GM23248 (cell line): ENCODE measurements at places on chromosomes 12 and 14. TPM values are rescaled to one million over a fixed set of nuclear protein-coding genes. Genes with fewer than 3 reads are reported as not detected.

Gene ASCL1
- polyA plus RNA-seq: not detected in 2 replicates

- peak; percentile 20 for DNase-seq
Observed at GRCh38 chr12:15364221-15365160, 42.2 kb downstream of the PTPRO start.

DNA sequence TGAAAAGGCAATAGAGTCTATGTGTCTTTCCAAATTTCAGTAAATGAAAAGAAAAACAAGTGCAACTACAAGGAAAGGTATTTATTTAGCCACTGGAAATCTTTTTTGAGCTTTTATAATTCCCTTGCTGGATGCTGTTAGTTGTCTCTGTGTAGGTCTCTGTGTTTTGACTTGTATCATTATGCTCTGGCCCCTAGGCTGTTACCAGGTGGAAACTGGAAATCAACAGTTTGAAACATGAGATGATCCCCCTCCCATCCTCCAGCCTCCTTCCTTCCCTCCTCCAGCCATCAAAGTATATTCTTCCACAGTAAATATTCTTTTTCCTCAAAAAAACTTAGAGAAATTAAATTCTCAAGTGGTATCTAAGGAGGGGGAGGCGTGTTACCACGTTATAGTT is 934 bp upstream of the DCN start:
- no peak for DNase-seq

GRCh38 chr12:113273053-113273725 is 51.9 kb downstream of the TPCN1 start:
- DNase-seq: peak; percentile 29

- DNase-seq: no peak
Observed at GRCh38 chr14:69763761-69764510, 3.0 kb upstream of the SRSF5 start.

DNA sequence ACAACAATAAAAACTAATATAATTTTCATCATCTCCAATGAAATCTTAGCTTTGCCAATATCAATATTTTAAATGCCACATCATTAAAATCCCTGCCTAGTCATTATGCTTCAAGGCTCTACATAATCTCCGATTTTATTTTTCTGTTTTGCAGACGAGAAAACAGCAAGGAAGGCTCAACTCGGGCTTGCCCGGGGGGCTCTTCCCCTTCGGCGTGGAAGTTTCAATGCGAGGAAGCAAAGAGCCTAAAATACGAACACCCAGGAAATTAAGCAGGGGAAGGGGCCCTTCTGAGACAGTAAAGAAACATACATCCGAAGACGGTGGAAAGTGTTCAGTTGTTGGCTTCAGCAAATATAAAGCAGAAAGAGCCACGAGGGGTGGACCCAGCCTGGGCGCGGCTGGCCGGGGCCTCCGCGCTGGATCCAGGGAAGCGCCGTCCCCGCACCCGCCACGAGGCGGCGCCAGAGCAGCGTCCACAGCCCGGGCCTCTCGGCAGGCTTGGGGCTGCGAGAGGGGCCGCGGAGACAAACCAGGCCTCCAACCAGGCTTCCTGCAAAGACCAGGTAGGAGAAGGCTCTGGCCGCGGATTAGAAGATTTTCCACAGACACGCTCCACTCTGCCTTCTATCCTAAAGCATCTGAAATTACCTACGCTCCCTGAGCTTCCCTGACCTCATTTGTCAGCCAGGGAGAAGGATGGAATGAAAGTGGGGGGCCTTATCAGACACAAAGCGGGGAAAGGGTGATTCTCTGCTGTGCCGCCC is 77.2 kb downstream of the SERPINA3 start:
- DNase-seq: peak; percentile 72

GRCh38 chr12:116133149-116133548 is 144.3 kb downstream of the MED13L start:
- peak; percentile 59 for DNase-seq

GRCh38 chr12:58766513-58766870 is 153.8 kb downstream of the LRIG3 start:
- DNase-seq: no peak

Gene CMA1
- not detected in 2 replicates for polyA plus RNA-seq

DNA sequence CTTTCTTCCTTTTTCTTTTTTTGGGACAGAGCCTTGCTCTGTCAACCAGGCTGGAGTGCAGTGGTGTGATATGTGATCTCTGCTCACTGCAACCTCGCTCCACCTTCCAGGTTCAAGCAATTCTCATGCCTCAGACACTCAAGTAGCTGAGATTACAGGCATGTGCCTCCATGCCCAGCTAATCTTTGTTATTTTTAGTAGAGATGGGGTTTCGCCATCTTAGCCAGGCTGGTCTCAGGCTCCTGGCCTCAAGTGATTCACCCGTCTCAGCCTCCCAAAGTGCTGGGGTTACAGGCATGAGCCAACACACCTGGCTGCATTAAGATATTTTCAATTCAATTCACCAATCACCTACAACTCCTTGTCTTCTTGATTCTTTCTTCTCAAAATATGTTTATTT is 1046.5 kb downstream of the GALC start:
- no peak for DNase-seq

DNA sequence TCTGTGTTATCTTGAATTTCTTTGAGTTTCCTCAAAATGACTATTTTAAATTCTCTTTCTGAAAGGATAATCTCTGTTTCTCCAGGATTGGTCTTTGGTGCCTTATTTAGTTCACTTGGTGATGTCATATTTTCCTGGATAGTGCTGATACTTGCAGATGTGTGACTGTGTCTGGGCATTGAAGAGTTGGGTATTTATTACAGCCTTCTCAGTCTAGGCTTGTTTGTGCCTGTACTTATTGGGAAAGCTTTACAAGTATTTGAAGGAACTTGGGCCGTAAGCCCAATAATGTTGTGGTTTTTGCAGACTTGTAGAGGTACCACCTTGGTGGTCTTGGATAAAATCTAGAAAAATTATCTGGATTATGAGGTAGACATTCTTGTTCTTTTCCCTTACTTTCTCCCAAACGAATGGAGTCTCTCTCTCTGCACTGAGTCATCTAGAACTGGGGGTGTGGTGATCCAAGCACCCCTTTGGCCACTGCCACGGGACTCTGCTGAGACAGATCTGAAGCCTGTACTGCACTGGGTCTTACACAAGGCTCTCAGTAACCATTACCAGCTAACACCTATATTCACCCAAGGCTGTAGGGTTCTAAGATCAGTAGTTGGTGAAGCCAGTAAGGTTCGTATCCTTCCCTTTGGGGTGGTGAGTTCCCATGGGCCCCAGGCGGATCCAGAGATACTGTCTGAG is 703.7 kb upstream of the MGAT4C start:
- DNase-seq: no peak

DNA sequence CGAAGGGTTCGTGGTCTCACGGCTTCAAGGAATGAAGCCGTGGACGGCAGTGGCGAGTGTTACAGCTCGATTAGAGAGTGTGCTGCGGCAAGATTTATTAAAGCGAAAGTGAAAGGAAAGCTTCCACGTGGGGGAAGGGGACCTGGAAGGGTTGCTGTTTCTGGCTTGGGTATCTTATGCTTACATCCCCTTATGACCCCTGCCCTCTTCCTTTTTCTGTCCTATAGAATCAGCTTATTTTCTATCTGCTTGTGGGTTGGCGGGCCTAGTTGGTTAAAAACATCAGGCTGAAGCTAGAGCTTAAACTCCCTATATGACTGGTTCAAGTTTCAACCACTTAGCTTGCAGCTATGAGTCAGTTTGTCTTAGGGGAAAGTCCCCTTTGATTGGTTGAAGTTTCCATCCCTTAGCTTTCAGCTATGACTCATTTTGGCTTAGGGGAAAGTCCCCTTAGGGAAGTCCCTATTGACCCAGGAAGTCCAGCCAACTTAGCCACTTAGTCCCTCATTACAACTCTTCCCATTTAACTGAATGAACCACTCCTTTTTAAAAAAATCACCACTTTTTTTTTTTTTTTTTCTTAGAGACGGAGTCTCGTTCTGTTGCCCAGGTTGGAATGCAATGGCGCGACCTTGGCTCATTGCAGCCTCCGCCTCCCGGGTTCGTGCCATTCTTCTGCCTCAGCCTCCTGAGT is 1494.7 kb upstream of the TMEM132C start:
- peak; percentile 90 for DNase-seq
